ENCODE measurements at places on chromosomes 16 and 17.

DNA sequence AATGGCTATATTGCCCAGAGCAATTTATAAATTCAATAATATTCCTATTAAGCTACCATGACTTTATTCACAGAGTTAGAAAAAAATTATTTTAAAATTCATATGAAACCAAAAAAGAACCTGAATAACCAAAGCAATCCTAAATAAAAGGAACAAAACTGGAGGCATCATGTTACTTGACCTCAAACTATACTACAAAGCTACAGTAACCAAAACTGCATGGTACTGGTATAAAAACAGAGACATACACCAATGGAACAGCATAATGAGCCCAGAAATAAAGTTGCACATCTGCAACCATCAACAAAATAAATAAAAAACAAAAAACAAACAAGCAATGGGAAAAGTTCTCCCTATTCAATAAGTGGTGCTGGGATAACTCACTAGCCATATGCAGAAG lies 203.2 kb downstream of the RGS9 start:
- no peak for DNase-seq

GRCh38 chr17:35577830-35578196 lies 558 bp downstream of the PEX12 start:
- DNase-seq: no peak

- no peak for DNase-seq
Observed at GRCh38 chr17:75697651-75698291, 23.5 kb upstream of the ITGB4 start.

- no peak for DNase-seq
Observed at GRCh38 chr16:11333702-11334101, 11.6 kb upstream of the RMI2 start.

DNA sequence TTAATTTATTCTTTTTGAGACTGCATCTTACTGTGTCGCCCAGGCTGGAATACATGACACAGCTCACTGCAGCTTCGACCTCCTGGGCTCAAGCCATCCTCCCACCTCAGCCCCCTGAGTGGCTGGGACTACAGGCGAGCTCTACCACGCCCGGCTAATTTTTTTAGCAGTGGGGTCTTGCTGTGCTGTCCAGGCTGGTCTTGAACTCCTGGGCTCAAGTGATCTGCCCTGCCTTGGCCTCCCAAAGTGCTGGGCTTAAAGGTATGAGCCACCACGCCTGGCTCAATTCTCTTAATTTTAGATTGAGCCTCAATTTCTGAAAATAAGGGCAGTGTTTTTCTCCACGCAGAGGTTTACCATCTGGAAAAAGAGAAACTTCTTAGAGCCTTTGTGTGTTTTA lies 41.1 kb downstream of the ZNF750 start:
- DNase-seq: no peak

DNA sequence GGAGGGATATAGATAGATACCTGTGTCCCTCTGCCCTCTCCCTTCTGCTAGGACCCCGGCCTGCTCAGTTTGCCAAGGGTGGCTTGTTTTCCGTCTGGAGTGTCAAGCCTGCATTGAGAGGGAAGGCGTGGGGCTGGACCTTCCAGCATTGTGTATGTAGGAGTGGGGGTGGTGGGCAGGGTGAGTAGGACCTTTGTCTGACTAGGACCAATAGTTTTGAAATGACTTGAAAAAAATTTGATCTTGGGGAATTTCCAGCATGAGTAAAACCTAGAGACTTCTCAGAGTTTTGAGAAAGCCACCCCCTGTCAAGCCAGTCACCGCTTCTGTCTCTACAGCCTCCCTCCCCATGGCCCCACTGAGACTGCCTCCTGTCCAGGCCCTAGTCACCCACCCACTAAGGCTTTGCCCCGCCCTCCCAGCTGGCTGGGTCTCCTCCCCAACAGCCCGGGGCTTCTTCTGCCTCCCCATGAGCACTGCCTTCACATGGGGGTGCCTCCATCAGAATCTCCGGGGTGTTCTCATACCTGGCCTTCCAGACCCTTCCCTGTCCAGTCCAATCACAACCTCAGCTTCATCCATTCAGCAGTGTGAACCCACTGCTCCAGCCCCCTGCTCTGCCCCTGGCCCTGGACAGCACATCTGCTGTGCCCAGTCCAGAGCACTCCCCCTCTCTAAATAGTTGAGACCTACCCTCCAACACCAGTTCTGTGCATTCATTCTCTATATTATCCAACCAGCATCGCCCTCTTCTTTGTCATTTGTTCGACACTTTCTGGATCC lies 207.0 kb downstream of the MSI2 start:
- DNase-seq: no peak

DNA sequence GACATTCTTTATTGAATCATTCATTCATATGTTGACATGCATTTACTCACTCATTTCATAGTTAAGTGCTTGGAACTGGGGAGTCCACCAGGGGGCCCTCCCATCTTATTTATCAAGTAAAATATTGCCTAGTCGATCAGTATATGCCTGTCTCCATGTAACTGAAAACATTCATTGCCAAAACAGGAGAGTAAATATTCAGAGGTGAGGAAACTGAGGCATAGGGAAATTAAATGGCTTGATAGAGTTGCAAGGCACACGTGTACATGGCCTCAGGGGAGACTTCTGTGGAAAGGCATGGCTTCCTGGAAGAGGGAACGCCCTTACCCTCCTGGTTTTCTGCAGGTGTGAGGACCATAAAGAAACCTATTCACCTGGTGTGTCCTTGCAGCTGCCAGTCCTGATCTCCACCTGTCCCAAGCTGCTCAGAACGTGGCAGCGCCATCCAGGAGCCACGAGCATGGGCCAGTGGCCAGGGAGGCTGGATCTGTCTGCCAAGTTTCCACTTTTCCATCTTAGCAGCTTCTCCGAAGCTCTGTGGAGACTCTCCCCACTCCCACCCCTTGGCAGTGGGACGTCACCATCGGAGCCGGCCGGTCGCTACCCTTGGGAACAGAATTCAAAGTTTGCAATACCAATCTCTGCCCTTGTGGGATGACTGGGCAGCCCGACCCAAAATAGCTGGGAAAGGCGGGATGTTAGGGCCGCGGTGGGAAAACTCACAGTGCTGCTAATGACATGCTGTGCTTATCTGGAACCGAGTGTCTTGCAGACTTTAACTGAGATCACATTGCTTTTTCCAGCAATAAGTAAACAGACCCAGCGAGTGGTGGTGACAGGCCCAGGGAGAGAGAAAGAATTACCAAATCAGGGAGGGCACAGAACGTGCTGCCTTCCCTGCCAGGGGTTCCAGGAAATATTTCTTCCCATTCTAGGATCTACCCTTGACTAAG lies 4.1 kb upstream of the C1QTNF1 start:
- peak; percentile 39 for DNase-seq

GRCh38 chr17:8144401-8145231 lies 7.6 kb downstream of the PER1 start:
- no peak for DNase-seq

DNA sequence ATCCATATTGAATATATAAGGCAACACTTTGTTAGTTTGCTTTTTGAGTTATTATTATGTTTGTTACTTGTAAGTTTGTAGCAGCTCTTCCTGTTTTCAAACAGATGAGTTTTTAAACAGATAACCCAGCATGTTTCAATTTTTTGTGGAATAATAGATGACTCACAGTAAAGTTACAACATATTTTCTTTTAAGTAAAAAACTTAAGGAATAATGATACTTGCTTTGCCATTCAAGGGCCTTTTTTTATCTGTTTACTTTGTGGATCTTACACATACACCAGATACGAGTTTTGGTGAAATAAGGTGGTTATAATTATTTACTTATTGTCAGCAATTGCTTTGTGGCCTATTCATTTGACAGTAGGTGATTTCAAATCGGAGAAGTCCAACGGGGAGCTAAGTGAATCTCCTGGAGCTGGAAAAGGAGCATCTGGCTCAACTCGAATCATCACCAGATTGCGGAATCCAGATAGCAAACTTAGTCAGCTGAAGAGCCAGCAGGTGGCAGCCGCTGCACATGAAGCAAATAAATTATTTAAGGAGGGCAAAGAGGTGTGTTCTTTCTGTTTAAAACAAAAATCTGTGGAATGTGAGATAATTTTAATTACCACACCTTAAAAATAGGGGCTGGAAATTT lies 66.3 kb downstream of the BPTF start:
- DNase-seq: no peak

DNA sequence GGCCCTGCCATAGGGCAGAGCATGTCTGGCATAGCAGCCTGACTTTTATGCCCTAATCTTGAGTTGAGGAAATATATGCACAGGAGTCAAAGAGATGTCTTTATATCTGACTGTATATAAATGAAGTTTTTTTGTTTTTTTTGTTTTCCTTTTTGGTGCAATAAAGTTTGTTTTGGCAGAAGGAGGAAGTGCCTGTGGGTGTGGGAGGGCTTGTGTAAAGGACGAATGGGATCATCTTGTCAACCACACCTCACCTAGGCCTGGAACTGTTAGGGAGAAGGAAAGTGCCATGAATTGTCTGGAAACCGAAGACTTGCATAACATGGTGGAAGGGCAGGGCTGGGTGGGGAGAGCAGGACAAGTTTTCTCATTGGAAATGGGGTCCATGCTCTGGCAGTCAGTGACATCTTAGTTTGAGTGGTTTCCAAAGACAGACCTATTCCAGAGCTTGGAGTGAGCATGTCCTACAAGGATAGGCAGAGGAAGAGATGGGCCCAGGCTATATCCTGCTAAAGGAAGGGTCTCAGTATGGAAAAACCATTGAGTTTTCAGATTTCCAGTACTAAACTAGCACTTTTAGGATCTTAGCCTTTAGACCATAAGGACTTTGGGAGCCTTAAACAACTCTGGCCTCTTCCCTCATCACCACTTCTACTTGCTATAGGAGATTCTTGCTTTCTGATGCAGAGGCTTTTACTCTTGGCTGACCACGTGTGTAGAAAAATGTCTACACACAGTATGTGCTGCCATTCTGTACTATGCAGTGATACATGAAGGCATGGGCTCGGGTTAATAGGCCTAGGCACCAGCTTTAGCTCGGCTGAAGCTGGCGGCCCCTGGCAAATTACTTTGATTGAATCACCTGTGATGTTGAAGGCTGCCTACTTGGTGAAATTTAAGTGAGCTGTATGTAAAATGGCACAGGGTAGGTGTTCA lies 15.5 kb downstream of the SNF8 start:
- DNase-seq: no peak

GRCh38 chr16:12479751-12480150 lies 323.9 kb downstream of the CPPED1 start:
- DNase-seq: no peak

GRCh38 chr16:14346278-14347142 lies 275.4 kb downstream of the MRTFB start:
- no peak for DNase-seq

GRCh38 chr16:83550183-83550569 lies 257.6 kb upstream of the HSBP1 start:
- DNase-seq: no peak

DNA sequence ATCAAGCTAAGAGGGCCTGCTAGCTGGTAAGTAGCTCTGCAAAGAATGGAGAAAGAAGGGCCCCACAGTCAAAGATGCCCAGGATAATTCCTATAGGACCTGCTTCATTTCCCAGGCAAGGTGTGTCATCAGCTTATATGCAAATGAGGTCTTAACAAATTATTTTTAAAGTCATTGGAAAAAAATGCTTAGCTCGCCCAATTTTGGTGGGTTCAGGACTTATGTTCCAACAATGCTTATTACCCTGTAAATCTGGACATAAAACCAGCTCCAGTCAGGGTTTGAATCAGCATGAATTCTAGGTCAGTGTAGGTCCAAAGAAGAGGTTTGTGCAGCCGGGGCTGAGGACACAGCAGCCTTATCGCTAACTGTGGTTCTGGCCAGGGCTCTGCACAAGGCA lies 25.4 kb downstream of the ACLY start:
- no peak for DNase-seq

GRCh38 chr17:50221864-50222545 lies 20.6 kb upstream of the COL1A1 start:
- DNase-seq: no peak

- no peak for DNase-seq
Observed at GRCh38 chr17:11954936-11955335, 42.3 kb downstream of the ZNF18 start.

GRCh38 chr16:73054813-73055482 lies 7.0 kb upstream of the ZFHX3 start:
- no peak for DNase-seq

- DNase-seq: no peak
Observed at GRCh38 chr17:73107191-73107590, 14.7 kb upstream of the SLC39A11 start.

DNA sequence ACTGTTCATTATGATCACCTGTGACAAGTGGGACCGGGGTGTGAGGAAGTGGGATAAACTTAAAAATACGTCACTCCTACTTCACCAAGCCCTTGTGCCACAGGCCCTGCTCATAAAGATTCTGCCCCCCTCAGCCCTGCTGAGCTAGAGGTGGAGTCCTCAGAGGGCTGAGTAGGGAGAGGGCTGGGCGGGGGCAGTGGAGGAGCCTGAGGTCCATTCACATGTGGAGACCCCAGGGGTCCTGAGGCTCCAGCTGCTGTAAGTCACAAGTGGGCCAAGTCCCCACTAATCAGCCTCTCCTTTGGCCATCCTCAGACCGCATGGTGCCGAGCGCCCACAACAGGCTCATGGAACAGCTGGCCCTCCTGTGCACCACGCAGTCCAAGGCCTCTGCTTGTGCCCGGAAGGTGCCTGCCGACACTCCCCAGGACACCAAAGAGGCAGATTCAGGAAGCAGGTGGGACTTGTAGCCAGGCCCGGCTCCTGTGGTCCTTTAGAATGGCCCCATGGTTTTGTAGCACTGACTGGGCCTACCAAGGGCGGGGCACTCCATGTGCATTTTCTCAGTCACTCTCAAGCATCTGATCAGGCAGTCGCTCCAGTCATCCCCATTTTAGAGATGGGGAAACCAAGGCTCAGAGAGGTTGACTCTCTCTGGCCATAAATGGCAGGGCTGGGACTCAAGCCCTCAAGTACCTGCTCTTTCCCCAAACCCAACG lies 10.4 kb downstream of the DNAAF8 start:
- DNase-seq: no peak

DNA sequence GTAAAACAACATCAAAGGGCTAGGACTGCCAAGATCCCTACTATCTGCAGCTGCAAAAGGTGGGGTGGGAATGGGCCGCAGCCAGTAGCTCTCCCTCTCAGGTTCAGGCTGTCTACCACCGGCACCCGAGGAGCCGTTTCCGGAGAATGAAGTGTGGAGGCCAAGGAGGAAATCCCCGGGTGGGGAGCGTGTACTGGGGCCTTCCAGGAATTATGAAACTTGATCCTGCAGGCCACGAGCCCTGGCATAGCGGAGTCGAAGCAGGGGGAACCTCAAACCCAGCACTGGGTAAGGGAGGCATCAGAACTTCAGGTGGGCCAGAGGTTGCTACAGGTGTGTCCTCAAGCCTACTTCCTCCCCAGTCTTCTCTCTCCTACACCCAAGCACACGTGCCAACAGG lies 5.1 kb downstream of the INPP5K start:
- no peak for DNase-seq

DNA sequence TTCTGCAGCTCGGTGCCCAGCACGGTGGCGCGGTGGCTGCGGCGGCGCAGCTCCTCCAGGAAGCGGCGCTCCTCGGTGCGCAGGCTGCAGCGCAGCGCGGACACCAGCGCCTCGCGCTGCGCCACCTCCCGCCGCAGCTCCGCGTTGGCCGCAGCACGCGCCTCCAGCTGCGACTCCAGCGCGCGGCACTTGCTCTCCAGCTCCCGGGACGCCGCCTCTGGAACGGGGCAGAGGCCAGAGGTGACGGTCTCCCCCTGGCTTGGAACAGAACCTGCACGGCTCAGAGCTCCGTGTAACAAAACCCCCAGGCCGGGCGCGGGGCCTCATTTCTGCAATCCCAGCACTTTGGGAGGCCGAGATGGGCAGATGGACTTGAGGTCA lies 13.2 kb upstream of the CLUH start:
- no peak for DNase-seq

GRCh38 chr17:41967141-41967920 lies 736 bp downstream of the CNP start:
- DNase-seq: no peak

- DNase-seq: no peak
Observed at GRCh38 chr16:3485097-3485745, 10.1 kb downstream of the C16orf90 start.

Data from NCI-H2227 treated with DMSO at 0.1 percent for 48 hours (cell line).